ENCODE measurements at places on chromosomes 4 and X. TPM values are rescaled to one million over a fixed set of nuclear protein-coding genes. Genes with fewer than 3 reads are reported as not detected.

SPANXD gene
- not detected for total RNA-seq

DNA sequence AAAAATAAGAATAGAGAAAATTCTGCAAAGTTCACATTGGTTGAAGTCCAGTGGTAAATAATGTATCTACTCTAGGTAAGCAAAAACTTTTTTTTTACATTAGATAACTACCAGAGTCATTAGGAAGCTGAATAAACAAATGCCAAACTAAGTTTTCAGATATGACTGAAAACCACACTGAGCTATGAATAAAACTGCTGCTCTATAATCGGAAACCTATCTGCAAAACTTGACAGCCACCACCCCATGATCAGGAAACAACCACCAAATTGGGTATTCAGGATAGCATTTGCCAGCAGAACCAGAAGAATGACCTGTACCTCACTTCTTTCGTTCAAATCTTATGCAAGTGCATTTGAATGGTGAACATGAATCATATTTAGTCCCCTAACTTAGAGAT, 173.0 kb upstream of the TET2 start:
- H3K4me1 ChIP-seq, result peaks cover 9% of the 10 kb centered on the region
- H3K27ac ChIP-seq, result no peak overlapping the region
- H3K4me3 ChIP-seq, result no peak overlapping the region
- H3K27me3 ChIP-seq, result peaks cover 5% of the 10 kb centered on the region
- H3K36me3 ChIP-seq, result peaks cover 2% of the 10 kb centered on the region

AKAP14 gene
- total RNA-seq, result not detected

DNA sequence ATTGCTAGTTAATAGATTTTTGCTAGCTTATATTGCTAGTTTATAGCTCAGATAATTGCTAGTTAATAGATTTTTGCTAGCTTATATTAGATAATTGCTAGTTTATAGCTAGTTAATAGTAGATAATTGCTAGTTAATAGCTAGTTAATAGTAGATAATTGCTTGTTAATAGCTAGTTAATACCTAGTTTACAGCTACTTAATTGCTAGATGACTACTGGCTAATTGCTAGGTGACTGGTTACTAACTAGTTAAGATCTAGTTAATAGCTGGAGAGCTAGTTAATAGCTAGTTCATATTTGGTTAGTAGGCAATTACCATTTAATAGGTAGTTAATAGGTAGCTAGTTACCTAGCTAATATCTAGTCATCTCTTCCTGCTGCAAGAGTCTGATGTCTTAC, 633.8 kb upstream of the CT83 start:
- H3K4me3 ChIP-seq, result no peak overlapping the region
- H3K36me3 ChIP-seq, result no peaks in the 10 kb centered on the region
- no peak overlapping the region for H3K27ac ChIP-seq

- H3K27ac ChIP-seq, result peak overlapping the region; percentile 90
- H3K4me3 ChIP-seq, result peak overlapping the region; percentile 94
- H3K4me1 ChIP-seq, result peaks cover 44% of the 10 kb centered on the region
- peaks cover 15% of the 10 kb centered on the region for H3K36me3 ChIP-seq
- DNase-seq, result no peak
- no peaks in the 10 kb centered on the region for H3K27me3 ChIP-seq
Observed at GRCh38 chr4:1291091-1291490, 1.4 kb downstream of the MAEA start.

- H3K36me3 ChIP-seq, result no peaks in the 10 kb centered on the region
- DNase-seq, result no peak
- no peak overlapping the region for H3K4me3 ChIP-seq
- no peak overlapping the region for H3K27ac ChIP-seq
- no peaks in the 10 kb centered on the region for H3K4me1 ChIP-seq
Observed at GRCh38 chrX:28550331-28550872, 36.8 kb upstream of the IL1RAPL1 start.

- H3K4me3 ChIP-seq, result no peak overlapping the region
- H3K36me3 ChIP-seq, result no peaks in the 10 kb centered on the region
- H3K27ac ChIP-seq, result no peak overlapping the region
Observed at GRCh38 chrX:30930679-30931078, 41.6 kb upstream of the TAB3 start.

CYBB gene
- total RNA-seq, result not detected

GRCh38 chr4:25172961-25173915, 13.0 kb upstream of the SEPSECS start:
- H3K36me3 ChIP-seq, result peaks cover 18% of the 10 kb centered on the region
- no peaks in the 10 kb centered on the region for H3K27me3 ChIP-seq
- DNase-seq, result no peak
- peaks cover 7% of the 10 kb centered on the region for H3K4me1 ChIP-seq
- H3K27ac ChIP-seq, result no peak overlapping the region

- no peak overlapping the region for H3K4me3 ChIP-seq
- H3K36me3 ChIP-seq, result no peaks in the 10 kb centered on the region
- no peak for DNase-seq
- H3K27me3 ChIP-seq, result no peaks in the 10 kb centered on the region
Observed at GRCh38 chrX:121504153-121504552, 456.7 kb downstream of the GLUD2 start.

- DNase-seq, result no peak
- no peak overlapping the region for H3K4me3 ChIP-seq
- no peak overlapping the region for H3K27ac ChIP-seq
- no peaks in the 10 kb centered on the region for H3K36me3 ChIP-seq
- H3K27me3 ChIP-seq, result no peaks in the 10 kb centered on the region
Observed at GRCh38 chrX:12673487-12673886, 117.7 kb upstream of the PRPS2 start.

- H3K27ac ChIP-seq, result no peak overlapping the region
- H3K4me1 ChIP-seq, result no peaks in the 10 kb centered on the region
- H3K36me3 ChIP-seq, result no peaks in the 10 kb centered on the region
- DNase-seq, result no peak
- H3K27me3 ChIP-seq, result peaks cover 24% of the 10 kb centered on the region
Observed at GRCh38 chrX:119343856-119344255, 55.3 kb upstream of the SLC25A43 start.

DNA sequence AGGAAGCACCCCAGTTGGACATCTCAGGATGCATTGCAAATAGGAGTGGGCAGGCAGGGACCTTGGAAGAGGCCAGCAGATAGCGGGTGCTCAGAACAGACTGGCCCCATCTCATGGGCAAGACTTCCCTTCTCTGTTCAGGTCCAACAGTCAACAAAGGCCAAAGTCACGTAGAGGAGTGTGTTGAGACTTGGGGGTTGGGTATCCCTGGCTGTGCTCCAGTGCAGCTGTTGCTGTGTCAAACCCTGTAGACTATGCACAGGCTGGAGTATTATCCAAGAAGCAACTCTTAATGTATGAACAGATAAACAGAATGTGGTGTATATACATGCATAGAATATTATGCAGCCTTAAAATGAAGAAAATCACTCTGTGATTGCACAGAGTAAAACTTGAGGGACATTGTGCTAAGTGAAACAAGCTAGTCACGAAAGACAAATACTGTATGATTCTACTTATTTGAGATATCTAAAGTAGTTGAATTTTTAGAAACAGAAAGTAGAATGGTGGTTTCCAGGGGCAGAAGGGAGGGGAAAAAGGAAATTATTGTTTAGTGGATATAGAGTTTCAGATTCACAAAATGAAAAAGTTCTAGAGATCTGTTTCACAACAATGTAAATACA, 192.1 kb upstream of the LCORL start:
- no peaks in the 10 kb centered on the region for H3K4me1 ChIP-seq
- DNase-seq, result no peak
- H3K36me3 ChIP-seq, result no peaks in the 10 kb centered on the region
- H3K4me3 ChIP-seq, result no peak overlapping the region

GRCh38 chr4:153651116-153651515, 33.0 kb upstream of the TLR2 start:
- peaks cover 3% of the 10 kb centered on the region for H3K27me3 ChIP-seq
- H3K4me3 ChIP-seq, result no peak overlapping the region
- DNase-seq, result no peak
- no peaks in the 10 kb centered on the region for H3K36me3 ChIP-seq
- H3K27ac ChIP-seq, result peak overlapping the region; percentile 74

- H3K27me3 ChIP-seq, result peaks cover 85% of the 10 kb centered on the region
- DNase-seq, result no peak
- H3K27ac ChIP-seq, result no peak overlapping the region
- peaks cover 26% of the 10 kb centered on the region for H3K36me3 ChIP-seq
- H3K4me1 ChIP-seq, result peaks cover 5% of the 10 kb centered on the region
Observed at GRCh38 chr4:110636680-110637407, 14.0 kb upstream of the PITX2 start.

- H3K36me3 ChIP-seq, result no peaks in the 10 kb centered on the region
- H3K4me1 ChIP-seq, result no peaks in the 10 kb centered on the region
- H3K27me3 ChIP-seq, result no peaks in the 10 kb centered on the region
Observed at GRCh38 chr4:141435446-141436225, 200.7 kb upstream of the IL15 start.

GRCh38 chr4:144655491-144655890, 9.5 kb downstream of the HHIP start:
- H3K27ac ChIP-seq, result no peak overlapping the region
- no peak overlapping the region for H3K4me3 ChIP-seq
- H3K27me3 ChIP-seq, result peaks cover 4% of the 10 kb centered on the region
- DNase-seq, result no peak
- H3K4me1 ChIP-seq, result no peaks in the 10 kb centered on the region

UGT2B11 gene
- total RNA-seq, result not detected

DNA sequence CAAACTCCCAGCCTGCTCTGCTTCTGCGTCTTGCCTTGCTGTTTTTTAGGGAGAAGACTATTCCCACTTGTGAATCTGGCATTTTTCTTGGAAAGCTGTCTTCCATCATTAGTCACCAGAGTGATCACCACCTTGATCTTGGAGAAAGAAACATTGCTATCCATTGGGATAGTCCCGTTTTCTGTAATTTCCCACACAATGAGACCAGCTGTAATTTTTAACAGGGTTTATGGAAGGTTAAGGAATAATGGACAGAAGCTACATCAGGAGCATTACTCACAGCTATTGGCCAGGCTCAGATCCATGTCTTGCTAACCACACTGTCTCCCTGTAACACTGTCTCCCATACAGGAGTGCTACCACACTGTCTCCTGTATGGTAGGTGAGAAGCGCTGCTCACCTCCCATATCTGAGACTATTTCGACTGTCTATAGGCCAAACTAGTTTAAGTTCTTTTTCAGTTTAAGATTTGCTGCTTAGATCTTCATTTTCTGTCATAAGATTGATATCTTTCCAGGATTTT, 523.0 kb downstream of the SPRY1 start:
- no peaks in the 10 kb centered on the region for H3K27me3 ChIP-seq
- no peak for DNase-seq
- H3K36me3 ChIP-seq, result no peaks in the 10 kb centered on the region
- no peak overlapping the region for H3K4me3 ChIP-seq

GRCh38 chr4:55089916-55090315, 35.5 kb downstream of the KDR start:
- H3K36me3 ChIP-seq, result no peaks in the 10 kb centered on the region
- H3K4me3 ChIP-seq, result no peak overlapping the region
- no peaks in the 10 kb centered on the region for H3K27me3 ChIP-seq
- no peak for DNase-seq

GRCh38 chr4:111221371-111221770, 598.5 kb upstream of the PITX2 start:
- H3K36me3 ChIP-seq, result no peaks in the 10 kb centered on the region
- H3K27ac ChIP-seq, result no peak overlapping the region
- no peak overlapping the region for H3K4me3 ChIP-seq
- no peak for DNase-seq
- H3K4me1 ChIP-seq, result no peaks in the 10 kb centered on the region
- no peaks in the 10 kb centered on the region for H3K27me3 ChIP-seq

DNA sequence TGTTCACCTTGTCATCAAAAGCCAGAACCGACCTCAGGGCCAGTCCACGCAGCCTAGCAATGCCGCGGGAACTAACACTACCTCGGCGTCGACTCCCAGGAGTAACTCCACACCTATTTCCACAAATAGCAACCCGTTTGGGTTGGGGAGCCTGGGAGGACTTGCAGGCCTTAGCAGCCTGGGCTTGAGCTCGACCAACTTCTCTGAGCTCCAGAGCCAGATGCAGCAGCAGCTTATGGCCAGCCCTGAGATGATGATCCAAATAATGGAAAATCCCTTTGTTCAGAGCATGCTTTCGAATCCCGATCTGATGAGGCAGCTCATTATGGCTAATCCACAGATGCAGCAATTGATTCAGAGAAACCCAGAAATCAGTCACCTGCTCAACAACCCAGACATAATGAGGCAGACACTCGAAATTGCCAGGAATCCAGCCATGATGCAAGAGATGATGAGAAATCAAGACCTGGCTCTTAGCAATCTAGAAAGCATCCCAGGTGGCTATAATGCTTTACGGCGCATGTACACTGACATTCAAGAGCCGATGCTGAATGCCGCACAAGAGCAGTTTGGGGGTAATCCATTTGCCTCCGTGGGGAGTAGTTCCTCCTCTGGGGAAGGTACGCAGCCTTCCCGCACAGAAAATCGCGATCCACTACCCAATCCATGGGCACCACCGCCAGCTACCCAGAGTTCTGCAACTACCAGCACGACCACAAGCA, 898 bp downstream of the UBQLN2 start:
- H3K4me3 ChIP-seq, result peak overlapping the region; percentile 82
- no peaks in the 10 kb centered on the region for H3K27me3 ChIP-seq
- peak; percentile 25 for DNase-seq

DNA sequence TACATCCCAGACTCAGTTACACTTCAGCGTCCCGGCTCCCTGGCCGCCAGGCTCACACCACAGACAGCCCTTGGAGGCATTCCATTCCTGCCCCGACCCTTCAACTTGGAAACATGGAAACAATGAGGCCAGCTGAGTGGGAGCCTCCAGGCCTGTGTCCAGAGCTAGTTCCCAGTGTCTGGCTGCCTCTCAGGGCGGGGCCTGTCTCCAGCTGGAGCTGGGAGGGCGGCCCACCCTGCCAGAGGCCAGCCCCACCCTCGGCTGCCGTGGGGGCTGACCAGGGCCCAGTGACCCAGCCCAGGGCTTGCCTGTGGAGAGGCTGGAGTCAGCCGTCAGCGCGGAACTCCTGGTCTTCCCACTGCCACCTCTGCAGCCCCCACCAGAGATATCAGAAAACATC, 37.4 kb upstream of the SPON2 start:
- H3K4me3 ChIP-seq, result no peak overlapping the region
- no peak for DNase-seq
- peaks cover 4% of the 10 kb centered on the region for H3K4me1 ChIP-seq
- H3K36me3 ChIP-seq, result peaks cover 14% of the 10 kb centered on the region
- no peaks in the 10 kb centered on the region for H3K27me3 ChIP-seq
- H3K27ac ChIP-seq, result no peak overlapping the region

FRG1 gene
- total RNA-seq, result 68.5 TPM

PPBP gene
- total RNA-seq, result not detected

TMSB15A gene
- not detected for total RNA-seq

GRCh38 chr4:2937146-2937857, 25.9 kb downstream of the NOP14 start:
- no peaks in the 10 kb centered on the region for H3K27me3 ChIP-seq
- peaks cover 61% of the 10 kb centered on the region for H3K4me1 ChIP-seq
- H3K27ac ChIP-seq, result peak overlapping the region; percentile 98
- peaks cover 69% of the 10 kb centered on the region for H3K36me3 ChIP-seq
- H3K4me3 ChIP-seq, result peak overlapping the region; percentile 88

PLS3 gene
- total RNA-seq, result 0.63 TPM
